Fibroblast of villous mesenchyme (primary cell): ENCODE measurements at places on chromosomes 3 and 15. TPM values are rescaled to one million over a fixed set of nuclear protein-coding genes. Genes with fewer than 3 reads are reported as not detected.

Gene CHRNA7
- not detected in 2 replicates for total RNA-seq

Gene PARP3
- 24.6 and 25.1 TPM in 2 replicates for total RNA-seq

- DNase-seq, result no peak
Observed at GRCh38 chr3:128714887-128715491, 11.0 kb upstream of the RAB7A start.

GRCh38 chr3:114730397-114730796, 416.7 kb downstream of the ZBTB20 start:
- DNase-seq, result no peak

Gene CLDN11
- total RNA-seq, result 276 and 411 TPM in 2 replicates

DNA sequence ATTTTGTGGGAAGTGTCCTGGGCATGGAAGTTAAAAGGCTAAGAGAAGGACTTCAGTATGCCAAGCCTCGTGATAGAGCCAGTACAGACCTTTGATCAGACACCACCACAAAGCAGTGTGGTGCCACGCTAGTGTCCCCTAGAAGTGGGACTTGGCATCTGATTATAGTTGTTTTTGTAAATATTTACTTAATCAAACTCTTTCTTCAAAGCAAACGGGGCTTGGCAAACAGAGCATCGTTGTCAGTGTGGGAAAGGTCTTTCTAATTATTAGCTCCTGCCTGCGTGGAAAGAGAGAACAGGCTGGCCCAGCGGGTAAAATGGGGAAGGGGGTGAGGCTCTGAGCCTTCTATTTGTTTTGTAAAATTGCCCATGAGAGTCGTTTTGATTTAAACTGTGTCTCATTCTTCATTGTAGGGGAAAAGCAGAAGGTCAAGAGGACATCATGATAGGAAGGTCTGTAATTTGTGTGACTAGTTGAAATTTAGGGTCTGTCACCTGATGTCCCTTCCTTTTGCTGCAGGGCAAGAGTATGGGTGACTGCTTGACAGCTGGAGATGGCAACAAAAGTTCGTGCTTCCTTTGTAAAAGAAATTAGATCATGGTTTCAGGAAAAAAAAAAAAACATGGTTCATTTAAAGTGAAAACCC, 105.0 kb downstream of the IQCH start:
- no peak for DNase-seq

GRCh38 chr3:47164007-47164881, at the start of gene SETD2:
TSS of gene SETD2 (minus strand) at chr3:47164113. CDS start at chr3:47163924, 189 bp downstream.
- peak; percentile 94 for DNase-seq

Gene CLDN18
- total RNA-seq, result not detected in 2 replicates

DNA sequence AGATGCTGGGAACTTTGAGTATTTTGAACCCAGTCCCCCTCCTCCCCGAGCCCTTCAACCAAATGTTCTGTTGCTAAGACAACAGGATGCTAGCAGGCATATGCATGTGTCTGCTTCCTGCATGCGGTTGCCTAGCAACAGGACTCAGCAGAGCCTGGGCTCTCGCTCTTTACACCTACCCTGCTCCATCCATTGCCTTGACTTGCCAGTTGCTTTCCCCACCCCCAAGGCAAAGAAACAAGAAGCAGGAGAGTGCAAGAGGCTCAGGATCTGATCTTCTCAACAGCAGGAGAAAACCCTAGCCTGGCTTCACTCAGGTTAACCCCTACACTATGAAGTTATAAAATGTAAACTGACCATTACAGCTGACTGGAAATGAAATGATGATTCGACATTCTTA, 393.0 kb downstream of the IGSF11 start:
- no peak for DNase-seq

Gene SLC9C1
- under 0.01 TPM in 1 of 2 replicates, not detected in the other for total RNA-seq

GRCh38 chr15:63389902-63390670, 8.4 kb upstream of the CA12 start:
- DNase-seq, result no peak

DNA sequence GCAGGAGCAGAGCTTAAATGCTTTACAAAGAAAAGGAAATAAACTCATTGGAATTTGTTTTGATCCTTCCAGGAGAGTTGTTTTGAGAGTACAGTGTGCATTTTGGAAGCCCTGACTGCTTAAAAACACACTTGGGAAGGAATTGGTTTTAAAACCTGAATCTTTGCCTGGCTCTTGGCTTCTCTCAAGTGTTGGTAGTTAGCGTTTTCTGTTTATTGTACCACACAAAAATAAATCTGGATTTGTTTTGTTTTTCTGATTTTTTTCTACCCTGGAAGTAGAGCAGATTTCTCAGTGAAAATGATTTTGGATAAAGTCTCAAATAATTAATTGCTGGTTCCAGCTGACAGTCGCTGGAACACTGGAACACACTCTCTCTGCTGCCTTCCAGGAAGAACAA, 90.6 kb downstream of the CHST2 start:
- DNase-seq, result peak; percentile 17

GRCh38 chr3:184770541-184770940, 41.4 kb upstream of the VPS8 start:
- DNase-seq, result no peak

DNA sequence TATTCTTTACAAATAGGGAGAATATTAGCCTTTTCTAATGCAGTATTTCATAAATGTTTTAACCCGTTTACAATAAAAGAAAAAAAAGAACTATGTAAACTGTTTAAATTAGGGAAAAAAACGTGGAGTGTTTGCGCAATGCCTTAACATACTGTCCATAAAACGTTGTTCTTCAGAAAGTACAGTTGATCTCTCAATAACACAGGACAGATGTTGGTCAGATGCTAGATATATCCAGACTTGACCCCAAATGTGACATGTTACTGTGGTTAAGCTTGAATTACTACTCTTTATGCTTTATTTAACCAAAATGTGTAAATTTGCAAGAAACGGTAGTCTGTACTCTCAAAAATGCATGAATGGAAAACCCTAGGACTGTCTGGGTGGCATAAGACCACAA, 110.3 kb downstream of the PLOD2 start:
- DNase-seq, result peak; percentile 98

Gene AMT
- total RNA-seq, result 1.3 and 1.7 TPM in 2 replicates

Gene SLC38A3
- not detected in 2 replicates for total RNA-seq

Gene NANOGP8
- total RNA-seq, result 0.32 TPM in 1 of 2 replicates, not detected in the other

Gene SLC22A14
- 0.32 and 0.86 TPM in 2 replicates for total RNA-seq

DNA sequence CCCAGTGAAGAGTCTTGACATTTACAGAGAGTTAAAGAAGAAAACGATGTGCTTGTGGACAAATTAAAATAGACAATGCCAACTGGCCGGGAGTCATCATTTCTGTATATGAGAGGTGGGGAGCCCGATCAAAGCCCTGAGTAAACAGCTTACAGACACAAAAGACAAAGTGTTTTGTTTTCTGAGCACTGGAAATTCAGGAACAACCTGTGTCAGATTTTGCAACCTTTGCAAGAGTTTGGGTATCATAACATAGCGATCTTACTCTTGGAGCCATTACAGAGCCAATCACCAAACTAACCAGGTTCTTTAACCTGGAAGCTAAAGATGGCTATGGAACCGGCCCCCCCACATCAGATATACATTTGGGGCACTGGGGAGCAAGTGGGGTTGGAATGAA, 101.9 kb upstream of the LRIG1 start:
- DNase-seq, result no peak

Gene CDHR4
- not detected in 2 replicates for total RNA-seq

- peak; percentile 77 for DNase-seq
Observed at GRCh38 chr3:119257654-119258410, 17.2 kb upstream of the B4GALT4 start.

DNA sequence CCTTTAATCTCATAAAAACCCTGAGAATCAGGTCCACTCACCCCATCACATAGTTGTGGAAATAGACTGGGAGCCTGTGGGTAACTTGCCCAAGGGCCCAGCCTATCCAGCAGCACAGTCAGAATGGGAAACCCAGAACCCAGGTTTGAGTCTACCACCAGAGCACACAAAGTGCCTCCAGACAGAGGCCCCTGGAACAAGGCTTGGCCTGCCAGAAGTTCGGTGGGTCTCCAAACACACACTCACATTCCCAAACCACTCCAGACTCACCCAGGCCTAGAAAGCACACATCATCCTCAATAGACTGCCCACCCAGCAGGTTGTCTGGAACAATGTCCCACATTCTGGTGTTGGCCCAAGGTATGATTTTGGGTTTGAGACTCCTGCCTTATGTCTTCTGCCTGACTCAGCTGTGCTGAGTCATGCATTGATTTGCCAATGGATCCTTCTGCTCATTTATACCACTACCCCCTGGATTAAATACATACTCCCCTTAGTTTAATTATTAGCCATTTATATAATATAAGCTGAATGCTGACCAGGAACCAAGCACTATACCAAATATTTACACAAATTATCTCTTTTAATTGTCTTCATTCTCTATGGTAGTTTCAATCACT, 4.5 kb downstream of the SLC12A8 start:
- DNase-seq, result no peak

Gene GHRL
- total RNA-seq, result 0.32 TPM in 1 of 2 replicates, not detected in the other

GRCh38 chr15:85336880-85337279, 43.5 kb upstream of the AKAP13 start:
- DNase-seq, result peak; percentile 32

- no peak for DNase-seq
Observed at GRCh38 chr3:144770281-144770680, 798.7 kb downstream of the DIPK2A start.

Gene INTS14
- 41.0 and 41.2 TPM in 2 replicates for total RNA-seq

Gene ALS2CL
- total RNA-seq, result 2.6 and 6.0 TPM in 2 replicates

GRCh38 chr3:183437666-183438564, 9.5 kb upstream of the MCF2L2 start:
- DNase-seq, result no peak

GRCh38 chr3:33438881-33439545, 1.2 kb downstream of the UBP1 start:
- peak; percentile 70 for DNase-seq

Gene PARP16
- total RNA-seq, result 3.0 and 4.5 TPM in 2 replicates

Gene GHSR
- not detected in 2 replicates for total RNA-seq

DNA sequence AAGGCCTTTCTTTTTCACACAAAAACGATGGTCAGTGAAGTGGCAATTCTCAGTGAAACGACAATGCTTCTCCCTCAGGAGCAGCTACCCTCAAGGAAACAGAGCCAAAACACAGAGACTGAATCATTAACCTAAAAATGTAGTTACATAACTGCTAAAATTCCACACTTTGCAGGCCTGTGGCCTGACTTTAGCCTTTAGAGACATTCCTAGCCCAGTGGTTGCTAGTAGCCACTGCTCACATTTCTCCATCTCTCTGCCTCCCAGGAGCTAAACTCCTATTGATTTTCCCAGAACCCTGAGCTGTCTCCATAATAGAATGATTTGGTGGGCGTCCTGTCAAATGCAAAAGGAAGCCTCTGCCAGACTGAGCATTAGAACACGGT, 630.1 kb upstream of the KCNMB2 start:
- peak; percentile 74 for DNase-seq

- no peak for DNase-seq
Observed at GRCh38 chr15:38524156-38524555, 40.5 kb downstream of the RASGRP1 start.

Gene IQCH
- 2.6 and 4.7 TPM in 2 replicates for total RNA-seq

Gene KBTBD13
- total RNA-seq, result not detected in 2 replicates

DNA sequence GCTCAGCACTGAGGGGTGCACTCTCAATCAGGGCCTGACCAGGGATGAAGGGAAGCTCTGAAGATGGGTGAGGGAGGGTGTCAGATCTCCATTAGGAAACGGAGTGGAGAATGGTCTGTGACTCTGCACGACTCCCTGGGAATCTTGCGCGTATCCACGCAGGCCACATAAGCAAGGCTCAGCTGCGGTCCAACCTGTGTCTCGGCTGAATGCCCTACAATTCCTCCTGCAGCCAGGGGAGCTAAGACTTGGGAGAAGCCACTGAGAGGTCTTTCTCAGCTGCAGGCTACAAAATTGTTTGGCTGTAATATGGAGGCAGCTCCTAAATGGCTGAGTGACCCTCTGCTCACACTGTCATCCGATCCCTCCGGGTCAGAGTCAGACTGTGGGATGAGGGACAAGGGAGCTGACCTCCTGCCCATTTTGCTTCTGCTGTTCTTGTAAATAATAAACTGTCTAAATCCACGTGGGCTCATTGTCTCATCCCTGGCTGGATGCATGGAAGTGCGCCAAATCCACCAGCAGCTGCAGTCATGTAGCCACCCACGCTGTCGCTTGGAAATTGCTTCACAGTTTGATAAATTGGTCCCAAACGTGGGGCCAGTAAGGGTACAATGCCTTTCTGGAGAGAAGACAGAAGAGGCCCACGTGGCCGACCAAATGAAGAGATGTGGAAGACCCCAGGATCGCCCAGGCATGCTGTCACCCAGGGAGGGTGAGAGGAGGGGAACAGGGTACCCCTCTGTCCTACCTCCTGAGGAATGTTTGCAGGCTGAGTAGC, 30.5 kb downstream of the ALS2CL start:
- peak; percentile 53 for DNase-seq

Gene STT3B
- 187 and 244 TPM in 2 replicates for total RNA-seq
